ENCODE measurements at places on chromosomes 2 and 18.
A peak's percentile ranks its signal among the peaks of the same experiment; 100 is the strongest.

DNA sequence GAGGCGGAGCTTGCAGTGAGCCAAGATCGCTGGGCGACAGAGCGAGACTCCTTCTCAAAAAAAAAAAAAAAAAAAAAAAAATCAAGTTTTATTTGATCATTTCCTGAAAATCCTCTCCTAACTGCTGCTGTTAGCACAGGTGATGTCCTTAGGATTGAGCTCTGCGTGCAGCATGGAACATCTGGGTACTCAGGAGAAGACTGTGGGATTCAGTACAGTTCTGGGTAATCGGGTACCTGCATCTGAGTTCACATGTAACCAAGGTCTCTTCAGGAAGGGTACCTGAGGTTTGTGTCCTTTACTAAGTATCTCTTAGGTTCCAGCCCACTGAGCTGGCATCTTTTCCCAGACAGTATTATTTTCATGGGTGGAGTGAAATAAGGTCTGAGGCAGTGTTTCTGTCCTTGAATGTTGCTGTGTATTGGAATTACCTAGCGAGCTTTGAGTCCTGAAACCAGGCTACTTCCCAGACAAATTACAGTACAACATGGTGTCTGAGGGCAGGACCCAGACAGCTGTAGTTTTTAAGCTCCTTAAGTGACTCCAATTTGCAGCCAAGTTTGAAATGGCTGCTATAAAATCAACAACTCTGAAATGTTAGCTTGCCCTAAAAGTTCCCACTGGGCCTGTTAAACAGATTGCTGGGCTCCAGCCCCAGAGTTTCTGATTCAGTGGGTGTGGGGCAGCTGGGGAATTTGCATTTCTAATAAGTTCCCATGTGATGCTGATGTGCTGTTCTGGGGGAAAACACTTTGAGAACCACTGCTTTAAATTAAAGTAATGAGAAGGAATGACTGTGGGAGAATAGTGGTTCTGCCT is 120.5 kb downstream of the PMAIP1 start:
- DNase-seq = peak; percentile 35

DNA sequence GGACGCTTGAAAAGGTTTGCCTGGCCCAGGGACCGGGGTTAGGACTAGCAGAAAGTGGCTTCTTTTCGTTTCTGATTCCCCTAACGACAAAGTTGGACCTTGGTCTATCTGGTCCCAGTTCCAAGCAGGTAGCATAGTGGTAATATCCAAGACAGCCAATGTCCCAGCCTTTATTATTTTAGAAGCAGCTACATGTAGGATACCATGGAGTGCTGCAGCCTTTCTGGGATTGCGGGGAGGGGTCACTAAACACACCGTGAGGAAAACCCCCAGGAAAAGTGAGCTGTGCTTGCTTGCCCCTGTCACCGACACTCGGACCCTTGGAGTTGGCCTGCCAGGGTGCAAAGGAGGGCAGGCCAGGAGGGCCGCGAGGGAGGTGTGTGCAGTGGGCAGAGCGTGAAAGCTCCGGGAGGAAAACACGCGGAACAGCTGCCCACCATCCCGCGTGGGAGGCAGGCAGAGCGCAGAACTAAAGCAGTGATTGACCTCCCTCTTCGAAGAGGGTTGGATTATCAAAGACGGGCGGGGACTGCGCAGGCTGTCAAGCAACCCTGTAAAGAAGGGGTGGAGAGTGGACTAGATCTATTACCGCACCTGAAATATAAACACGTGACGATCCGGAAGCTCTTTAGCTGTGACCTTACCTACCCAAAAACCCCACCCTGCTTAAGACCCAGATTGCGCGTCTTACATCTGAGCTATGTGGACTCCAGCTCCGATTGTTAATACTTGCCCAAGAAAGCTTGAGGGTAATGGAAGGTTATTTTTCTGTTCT is 624 bp upstream of the MAP4K3 start:
- peak; percentile 7 for DNase-seq

GRCh38 chr18:7452331-7452730 is 114.8 kb upstream of the PTPRM start:
- no peak for DNase-seq

GRCh38 chr2:190534310-190535120 is at the start of gene NEMP2:
NEMP2 (minus strand) TSS chr2:190534722; CDS start chr2:190534655, 67 bp downstream.
- DNase-seq = peak; percentile 91

GRCh38 chr2:168158586-168158985 is 88.8 kb downstream of the STK39 start:
- DNase-seq = no peak

- peak; percentile 11 for DNase-seq
Observed at GRCh38 chr2:151297882-151298281, 8.4 kb upstream of the NMI start.

- DNase-seq = peak; percentile 50
Observed at GRCh38 chr2:55282110-55282917, 13.3 kb upstream of the MTIF2 start.

- no peak for DNase-seq
Observed at GRCh38 chr18:63446266-63446665, 24.0 kb upstream of the VPS4B start.

GRCh38 chr18:58144106-58144505 is 100.1 kb downstream of the NEDD4L start:
- no peak for DNase-seq

DNA sequence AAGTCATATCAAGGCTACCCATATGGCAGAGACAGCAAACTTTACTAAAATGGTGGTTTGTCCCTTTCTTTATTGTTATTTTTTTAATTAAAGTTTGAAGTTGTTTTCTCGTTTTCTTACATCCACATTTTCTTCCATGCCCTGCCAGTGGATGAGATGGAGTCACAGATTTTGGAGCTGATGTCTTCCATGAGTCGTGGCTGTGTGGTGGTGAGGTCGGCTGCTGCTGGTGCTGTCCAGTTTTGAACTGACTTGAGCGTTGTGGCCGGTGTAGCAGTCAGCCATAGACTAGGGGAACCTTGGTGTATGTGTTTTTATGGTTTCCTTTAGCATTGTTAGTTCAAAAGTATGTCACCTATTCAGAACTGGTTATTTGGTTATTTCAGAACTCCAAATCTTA is 182.8 kb downstream of the SH3RF3 start:
- DNase-seq = no peak

- no peak for DNase-seq
Observed at GRCh38 chr2:128745946-128746345, 427.3 kb upstream of the HS6ST1 start.

DNA sequence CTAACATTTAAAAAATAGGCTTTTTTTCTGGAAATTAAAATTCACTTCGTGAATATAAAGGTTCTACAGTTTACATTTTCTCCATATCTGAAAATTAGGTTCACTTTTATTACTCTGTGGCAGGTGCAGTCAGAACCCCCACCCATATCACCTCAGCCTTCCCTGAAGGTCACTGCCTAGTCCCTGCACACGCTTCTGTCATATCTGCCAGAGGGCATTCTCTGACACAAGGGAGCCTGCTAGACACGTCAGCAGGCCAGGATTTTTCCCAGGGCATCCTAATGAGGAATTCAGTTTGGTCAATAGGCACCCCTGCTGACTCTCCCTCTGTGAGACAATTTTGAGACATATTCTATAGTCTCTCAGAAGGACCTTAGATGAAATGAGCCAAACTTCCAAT is 475.7 kb upstream of the PKDCC start:
- DNase-seq = no peak

GRCh38 chr2:138723196-138723987 is 56.8 kb downstream of the NXPH2 start:
- DNase-seq = no peak

DNA sequence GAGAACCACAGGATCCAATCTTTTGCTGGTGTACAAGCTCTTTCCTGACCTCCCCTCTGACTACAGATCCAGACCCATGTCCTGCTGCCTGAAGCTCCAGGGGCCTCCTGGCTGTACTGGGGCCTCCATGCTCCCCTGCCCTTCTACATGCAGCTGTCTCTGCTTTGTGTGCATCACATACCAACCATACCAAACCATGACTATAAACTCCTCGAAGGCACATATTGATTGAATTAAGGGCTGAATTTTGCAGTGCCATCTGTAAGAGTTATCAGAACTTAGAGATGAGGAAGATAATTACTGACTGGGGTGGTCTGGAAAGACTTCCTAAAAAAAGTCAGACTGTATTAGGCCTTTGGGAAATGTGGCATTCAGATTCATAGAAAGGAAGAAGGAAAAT is 139.9 kb upstream of the CXCR4 start:
- no peak for DNase-seq

- DNase-seq = no peak
Observed at GRCh38 chr2:41828052-41828643, 219.7 kb upstream of the PKDCC start.

DNA sequence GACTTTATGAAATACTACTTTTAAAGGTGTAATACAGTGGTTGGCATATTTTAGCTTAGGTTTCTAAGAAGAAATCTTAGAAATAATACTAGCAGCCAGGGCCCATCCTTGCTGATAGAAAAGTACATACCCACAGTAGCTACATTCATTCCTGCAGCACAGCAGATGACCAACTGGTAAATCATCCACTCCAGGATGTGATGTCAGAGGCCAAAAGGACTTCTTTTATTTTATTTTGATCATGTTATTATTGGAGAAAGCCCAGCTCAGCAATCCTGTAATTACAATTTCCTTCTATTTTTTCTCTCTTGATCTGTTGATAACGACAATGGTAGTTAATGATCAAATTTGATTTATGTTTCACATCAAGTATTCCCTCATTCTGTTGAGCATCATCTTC is 18.0 kb upstream of the TTN start:
- no peak for DNase-seq

DNA sequence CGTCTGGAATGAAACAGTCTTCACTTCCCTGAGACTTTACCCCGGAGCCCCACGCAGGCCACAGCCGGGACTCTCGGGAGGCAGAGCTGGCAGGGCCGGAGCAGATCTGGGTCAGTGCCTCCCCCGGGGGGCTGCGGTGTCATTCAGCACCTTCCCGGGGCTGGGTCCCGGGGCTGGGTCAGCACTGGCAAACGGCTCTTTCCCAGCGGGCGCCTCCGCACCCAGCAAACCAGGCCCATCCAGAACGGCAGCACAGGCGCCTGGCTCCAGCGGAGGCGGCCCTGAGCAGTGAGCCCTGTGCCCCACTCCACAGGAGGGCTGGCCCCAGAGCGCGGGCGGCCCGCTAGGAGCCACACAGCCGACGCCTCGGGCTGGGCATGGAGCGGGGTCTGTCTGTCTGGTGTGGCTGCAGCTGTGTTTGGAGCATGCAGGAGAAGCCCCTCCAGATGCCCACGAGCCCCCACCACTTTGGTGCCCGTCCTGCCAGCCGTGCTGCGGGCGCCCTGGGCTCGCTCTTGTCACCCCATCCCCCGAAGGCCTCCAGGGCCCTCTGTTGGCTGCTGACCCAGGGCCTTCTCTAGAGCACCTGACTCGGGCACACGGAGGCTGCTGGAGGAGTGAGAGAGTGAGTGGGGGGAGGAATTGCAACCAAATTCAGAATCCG is 132.1 kb upstream of the CTDP1 start:
- no peak for DNase-seq

DNA sequence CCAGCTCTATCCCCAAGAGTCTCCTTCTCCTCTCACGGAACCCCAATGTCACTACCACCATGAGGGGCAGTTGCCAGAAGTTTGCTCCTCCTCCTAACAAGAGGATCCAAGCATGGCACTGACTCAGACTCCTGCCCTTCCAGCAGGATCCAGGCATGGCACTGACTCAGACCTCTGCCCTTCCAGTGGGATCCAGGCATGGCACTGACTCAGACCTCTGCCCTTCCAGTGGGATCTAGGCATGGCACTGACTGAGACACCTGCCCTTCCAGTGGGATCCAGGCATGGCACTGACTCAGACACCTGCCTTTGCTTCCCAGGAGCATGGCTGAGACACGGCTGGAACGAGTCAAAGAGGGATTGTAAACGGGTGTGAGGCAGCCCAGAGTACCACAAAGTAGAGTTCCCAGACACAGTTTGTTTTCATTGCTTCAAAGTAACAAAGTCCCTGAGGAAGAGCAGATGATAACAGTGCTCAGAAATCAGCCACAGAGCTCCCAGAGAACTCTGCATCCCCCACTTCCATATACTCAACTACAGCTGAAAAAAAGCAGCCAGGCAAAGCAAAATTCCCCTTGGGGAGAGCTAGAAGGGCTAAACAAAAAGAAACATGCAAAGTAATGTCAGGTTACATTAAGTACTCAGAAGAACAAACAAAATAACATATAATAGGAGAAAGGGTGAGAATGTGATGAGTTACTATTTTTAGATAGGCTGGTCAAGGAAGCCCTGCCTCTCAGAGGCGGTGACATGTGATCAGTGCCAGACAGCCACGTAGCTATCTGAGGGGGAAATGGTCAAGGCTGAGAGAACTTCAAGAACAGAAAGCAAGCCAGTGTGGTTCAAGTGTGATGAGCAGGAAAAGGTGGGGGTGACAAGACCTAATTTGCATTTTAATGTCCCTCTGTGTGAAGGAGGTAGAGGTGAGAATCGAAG is 3.0 kb downstream of the BUB1 start:
- DNase-seq = no peak

GRCh38 chr2:94987074-94988020 is 38.2 kb upstream of the MAL start:
- DNase-seq = no peak

GRCh38 chr2:96771796-96772618 is 11.3 kb downstream of the CNNM4 start:
- DNase-seq = no peak

- peak; percentile 44 for DNase-seq
Observed at GRCh38 chr2:85997017-85997970, 108.4 kb downstream of the POLR1A start.

DNA sequence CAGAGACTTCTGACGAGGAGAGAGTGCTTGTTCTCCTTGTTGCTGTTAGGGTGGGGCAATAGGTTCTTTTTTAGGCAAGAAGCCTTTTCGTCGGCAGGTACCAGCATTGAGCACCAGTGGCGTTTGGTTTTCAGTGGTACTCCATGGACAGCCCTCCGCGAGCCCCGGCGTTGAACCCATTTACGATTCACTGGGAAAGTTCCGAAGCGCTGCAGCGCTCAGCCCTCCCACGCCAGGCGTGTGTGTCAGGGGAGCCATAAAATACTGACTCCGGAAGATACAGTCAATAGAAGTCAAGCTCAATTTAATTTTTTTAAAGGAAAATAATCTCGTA is 494 bp upstream of the ROCK1 start:
- DNase-seq = no peak

DNA sequence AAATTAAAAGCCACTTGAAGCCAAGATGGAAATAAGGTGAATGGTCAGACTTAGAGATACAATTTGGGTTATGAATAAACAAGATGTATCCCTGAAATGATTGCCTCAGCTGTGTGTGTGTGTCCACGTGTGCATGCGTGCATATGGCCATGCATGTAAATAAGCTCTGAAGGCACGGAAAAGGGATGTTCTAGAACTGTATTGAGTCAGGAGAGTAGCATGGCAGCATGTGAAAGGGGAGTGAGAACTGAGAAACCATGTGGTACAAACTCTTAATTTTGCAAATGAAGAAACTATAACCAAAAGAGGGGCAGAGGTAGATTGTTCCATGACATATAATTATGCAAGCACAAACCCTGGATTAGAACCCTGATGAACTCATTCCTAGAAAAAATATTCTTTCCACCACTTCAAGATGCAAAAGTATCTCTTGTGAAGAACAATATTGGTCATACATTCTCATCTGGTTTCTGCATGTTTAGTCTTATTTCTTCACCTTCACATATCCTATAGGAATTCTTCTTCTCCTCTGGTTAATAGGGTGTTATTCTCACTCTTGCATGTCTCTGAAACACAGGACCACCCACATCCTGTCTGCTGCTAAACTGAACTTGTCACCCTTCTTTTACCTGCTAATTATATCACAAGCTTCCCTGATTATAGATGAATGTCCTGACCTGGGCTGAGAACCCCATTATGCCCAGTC is 455.8 kb downstream of the SETBP1 start:
- DNase-seq = no peak

- DNase-seq = no peak
Observed at GRCh38 chr2:75480971-75481836, 79.5 kb downstream of the EVA1A start.

GRCh38 chr2:16247326-16248122 is 307.2 kb downstream of the MYCN start:
- peak; percentile 56 for DNase-seq

All from spinal cord (tissue), 10 donors.